ENCODE measurements at places on chromosomes 3 and 15.

GRCh38 chr15:63187589-63188226 lies 1.7 kb upstream of the RAB8B start:
- DNase-seq: no peak

DNA sequence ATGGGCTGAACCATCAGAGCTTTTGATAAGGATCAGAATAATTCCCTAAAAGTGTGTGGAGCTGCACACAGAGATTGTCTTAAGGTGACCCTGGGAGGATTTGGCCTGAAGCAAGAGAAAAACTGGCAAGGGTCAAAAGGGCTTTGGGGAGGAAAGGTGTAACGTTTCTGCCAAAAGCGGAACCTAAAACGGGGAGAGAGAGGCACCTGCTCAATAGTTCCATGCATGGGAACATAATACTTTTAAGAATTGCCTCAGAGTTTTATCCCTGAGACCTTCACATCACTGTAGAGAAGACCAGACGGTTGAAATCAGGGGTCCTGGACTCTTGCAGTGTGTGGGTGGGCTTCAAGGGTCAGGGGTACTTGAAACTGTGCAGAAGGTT lies 5.9 kb downstream of the ZNF710 start:
- no peak for DNase-seq

DNA sequence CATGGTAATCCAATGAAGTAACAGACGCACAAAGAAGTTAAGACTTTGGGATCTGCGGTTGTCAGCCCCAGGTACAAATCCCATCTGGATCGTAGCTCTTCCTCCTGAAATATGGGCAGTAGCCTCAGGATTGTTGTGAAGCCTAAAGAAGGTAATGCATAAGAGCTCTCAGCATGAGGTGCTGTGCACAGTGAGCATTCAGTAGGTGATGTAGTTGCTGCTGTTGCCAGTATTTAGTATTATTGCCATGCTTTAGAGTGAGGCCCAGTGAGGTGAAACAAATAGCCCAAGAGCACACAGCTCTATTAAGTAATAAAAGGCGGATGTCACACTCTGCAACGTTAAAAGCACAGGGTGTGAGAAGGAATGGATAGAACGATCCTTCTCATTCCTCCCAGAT lies 225.7 kb downstream of the GABRG3 start:
- no peak for DNase-seq

- no peak for DNase-seq
Measured at GRCh38 chr3:121165397-121165837, 257.4 kb downstream of the STXBP5L start.

- DNase-seq: no peak
Measured at GRCh38 chr3:59072681-59073080, 22.9 kb upstream of the CFAP20DC start.

- DNase-seq: no peak
Measured at GRCh38 chr15:31387479-31388118, 61.0 kb downstream of the KLF13 start.

DNA sequence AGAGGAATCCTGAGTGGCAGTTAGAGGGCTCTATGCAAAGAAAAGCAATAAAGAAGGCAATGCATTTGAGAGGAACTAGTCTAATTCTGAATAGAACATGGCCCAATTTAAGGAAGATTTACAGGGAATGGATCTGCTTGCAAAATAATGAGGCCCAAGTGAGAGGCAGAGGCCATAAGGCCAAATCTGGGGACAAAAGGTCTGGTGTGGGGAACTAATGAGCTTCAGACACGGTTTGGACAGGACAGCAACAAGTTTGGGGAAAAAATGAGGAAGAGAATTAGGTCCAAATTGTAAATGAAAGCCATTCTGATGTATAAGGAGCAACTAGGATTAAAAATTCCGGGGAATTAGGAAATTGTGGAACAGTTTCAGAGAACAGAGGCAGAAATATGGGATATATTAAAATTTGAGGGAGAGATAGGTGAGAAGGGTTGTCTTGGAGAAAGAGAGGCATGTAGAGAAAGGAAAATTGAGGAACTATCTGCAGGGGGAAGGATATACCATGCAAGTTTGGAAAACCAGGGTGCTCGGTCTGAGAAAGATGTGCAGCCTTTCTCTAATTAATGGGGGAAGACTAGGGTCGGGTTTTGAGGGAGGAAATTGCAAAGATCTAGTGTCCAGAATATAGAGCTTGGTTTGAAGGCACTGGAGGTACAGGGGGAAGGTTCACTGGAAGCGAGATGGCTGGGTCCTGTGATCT lies 73.8 kb downstream of the RBPMS2 start:
- no peak for DNase-seq

DNA sequence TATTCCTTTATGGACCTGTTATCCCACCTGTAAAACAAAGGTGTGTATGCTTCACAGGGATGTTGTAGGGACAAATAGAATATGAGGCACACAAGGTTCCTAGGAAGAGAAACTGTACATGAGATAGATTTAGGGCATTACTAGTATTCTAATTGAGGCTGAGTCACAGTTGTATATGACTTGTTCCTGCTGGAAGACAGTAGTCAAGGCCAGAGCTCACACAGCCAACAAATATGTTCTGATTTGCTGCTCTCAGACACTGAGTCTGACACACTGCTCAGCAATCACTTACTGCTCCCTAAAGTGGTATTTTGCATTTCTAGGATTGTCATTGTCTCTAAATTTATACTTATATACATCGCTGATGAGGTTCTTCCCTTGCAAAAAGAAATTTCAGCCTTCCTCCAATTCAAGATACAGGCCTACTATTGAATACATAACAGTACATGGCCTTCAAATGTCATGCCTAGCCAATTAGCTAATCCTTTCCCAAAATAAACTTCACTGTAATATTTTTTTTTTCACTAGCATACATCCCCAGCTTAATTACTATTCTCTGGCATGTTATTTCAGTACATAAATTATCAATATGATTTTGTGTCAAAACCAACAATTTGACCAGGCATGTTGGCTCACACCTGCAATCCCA lies 69.8 kb downstream of the TIGIT start:
- no peak for DNase-seq

- no peak for DNase-seq
Measured at GRCh38 chr3:128554100-128554464, 61.1 kb upstream of the GATA2 start.

- no peak for DNase-seq
Measured at GRCh38 chr3:163508206-163508605, 1570.1 kb downstream of the SI start.

DNA sequence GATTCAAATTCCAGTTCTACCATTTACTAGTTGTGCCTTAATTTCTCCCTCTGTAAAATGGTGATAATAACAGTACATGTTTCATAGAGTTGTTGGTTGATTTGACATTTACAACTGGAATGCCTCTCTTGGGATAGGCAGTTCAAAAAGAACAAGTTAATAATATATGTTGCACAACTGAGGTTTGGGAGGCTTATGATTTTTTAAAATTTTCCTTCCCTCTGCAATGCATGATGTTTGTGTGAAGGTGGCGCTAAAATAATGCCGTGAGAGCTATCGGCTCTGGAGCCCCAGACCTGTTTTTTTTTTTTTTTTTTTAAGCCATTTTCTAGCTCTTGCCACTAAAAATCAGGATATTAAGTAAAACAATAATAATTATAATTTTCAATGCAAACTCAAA lies 18.6 kb downstream of the DNAJB11 start:
- DNase-seq: no peak

All from stimulated activated CD4-positive, alpha-beta T cell treated with anti-CD3 and anti-CD28 coated beads, TNF-alpha, amount 100 ng/mL, for 48 hours (primary cell).